ENCODE measurements at places on chromosomes 16 and 17.

DNA sequence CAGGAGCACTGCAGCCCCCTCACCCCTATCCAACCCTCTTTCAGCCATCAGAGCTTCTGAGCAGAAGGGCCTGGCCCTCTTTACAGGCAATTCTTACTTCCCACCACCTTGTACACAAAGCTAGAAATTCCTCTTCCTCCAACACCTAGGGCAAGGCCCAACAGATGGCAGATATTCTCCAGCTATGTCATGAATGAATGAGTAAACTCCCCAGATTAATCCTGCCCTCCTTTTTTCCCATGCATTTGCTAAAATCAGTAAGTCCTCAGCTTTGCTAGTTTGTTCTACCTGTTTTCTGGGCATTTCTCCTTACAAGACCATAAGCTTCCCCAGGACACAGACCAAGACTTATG is 20.4 kb upstream of the MRPS23 start:
- DNase-seq, result no peak

DNA sequence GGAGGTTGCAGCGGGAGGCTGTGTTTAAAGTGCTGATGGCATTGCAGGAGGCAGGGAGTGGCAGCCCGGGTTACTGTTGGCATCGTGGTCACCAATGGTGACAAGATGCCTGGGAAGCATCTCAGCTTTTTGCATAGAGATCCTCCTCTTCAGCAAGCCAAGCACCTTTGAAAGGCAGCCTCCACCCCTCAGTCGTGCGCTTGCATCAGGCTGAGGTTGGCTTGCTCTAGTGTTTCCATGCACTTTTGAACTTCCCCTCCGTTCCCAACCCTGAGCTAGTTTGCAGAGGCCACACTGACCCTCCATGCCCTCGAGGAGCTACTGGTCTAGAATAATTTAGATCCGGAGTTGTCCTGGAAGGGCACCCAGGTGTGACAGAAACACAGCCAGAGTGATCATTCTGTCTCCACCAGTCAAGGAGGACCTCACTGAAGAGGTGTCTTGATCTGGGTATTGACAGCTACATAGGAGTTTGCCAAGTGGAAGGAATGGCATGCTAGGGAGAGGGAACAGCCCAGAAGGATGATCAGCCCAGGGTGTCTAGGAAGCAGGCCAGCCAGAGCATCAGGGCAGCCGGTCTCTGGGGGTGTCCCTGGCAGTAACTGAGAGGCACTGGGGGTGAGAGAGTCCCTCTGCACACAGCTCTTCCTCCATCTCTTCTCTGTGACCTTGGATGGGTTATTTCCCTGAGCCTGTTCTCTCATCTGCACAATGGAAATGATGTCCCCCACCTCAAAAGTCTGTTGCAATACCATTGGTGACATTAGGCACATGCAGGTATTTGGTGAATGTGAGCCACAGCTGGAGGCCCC is 7.7 kb downstream of the BEAN1 start:
- DNase-seq, result no peak

DNA sequence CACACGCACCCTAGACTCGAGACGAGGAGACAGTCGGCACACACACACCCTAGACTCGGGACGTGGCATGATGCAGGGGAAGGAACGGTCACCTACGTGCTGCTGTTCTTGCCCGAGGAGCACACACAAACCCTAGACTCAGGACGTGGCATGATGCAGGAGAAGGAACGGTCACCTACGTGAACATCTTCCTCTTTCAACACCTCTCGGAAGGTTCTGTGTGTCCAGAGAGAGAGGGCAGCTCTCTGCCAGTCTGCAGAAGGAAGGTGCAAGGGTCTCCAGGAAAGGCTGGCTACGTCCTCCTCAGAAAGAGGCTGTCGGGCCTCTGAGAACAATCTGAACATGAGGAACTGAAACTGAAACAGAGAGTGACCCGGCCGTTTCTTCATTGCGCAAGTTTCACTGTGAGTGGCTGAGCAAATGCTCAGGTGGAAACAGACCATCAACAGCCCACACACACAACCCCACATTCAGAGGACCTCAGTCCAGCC is 43.4 kb downstream of the ZNF276 start:
- DNase-seq, result no peak

DNA sequence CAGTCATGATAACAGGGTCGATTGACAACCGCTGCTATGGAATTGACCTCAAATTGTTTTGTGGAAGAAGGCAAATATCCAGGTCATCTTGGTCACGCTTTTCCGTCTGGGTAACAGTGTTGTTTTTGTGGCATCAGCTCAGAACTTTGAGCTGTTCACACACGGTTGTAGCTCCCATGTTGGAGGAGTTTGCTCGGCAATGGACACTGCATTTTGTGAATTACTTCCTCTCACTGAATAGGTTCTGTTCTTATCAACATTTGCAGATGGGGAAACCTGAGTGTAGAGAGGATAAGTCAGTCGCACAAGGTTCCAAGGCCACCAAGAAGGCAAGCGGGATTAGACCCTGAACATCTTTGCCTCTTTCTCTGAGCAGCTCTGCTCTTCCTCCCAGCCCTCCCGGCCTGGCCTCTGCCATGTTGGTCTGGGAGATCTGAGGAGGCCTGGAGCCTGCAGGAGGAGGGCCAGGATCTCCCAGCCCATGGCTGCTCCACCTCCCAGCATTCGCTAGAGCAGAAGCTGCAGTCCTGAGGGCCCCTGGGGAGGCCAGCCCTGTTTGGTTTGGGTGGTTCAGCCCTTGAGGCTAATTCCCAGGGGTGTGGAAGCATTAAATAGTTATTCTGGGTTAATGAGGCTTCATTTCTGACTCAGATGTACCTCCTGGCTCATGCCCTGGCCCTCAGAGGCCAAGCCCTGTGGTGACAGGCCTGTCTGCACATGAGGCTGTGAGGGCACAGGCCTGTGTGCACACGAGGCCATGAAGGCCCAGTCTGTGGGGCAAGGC is 154.1 kb upstream of the PLCG2 start:
- DNase-seq, result no peak

GRCh38 chr16:84838383-84838948 is 18.7 kb downstream of the CRISPLD2 start:
- DNase-seq, result no peak

DNA sequence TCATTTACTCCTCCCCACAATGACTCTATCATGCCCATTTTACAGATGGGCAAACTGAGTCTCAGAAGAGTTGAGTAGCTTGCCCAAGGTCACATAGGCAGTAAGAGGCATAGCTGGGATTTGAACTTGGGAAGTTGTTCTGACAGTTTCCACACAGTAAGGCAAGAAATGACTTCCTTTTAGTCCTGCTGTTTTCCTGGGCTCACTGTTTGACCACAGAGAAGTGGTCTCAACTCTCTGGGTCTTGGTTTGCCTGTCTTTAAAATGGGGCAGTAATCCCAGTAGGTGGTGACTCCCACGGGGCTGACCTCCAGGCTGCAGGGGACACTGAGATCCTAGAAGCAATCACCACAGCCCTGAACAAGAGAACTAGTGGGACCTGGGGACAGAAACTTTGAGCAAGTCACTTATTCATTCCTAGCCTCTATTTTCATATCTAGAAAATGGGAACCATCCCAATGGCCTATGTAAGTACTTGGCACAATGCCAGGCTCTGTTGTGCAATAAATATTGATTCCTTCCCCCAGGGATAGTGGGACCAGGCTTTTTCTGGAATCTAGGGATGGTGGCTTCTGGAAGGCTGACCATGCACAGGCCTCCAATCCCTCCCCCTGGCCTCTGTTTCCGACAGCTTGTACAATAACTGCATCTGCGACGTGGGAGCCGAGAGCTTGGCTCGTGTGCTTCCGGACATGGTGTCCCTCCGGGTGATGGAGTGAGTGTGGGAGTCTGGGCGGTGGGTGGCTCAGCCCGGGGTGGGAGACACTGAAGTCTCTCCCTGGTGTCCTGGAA is 20.5 kb downstream of the DEXI start:
- DNase-seq, result peak; percentile 41

- no peak for DNase-seq
Observed at GRCh38 chr17:68763562-68763961, 162.4 kb upstream of the FAM20A start.

GRCh38 chr17:62388856-62389255 is 8.5 kb downstream of the EFCAB3 start:
- no peak for DNase-seq

DNA sequence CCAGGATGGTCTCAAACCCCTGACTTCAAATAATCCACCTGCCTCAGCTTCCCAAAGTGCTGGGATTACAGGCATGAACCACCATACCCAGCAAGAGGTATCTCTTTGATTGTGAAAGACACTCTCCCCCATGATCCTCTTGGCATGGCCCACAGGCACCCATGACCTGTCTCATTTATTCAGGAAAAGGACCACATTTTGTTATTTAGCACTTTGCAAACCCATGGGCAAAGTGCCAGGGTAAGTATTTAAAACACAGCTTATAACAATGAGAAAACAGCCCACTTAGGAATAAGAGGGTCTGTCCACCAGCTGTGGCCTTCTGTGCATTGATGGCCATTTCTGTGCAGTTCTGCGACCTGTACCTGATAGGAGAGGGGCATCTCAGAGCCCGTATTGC is 12.8 kb upstream of the AKTIP start:
- peak; percentile 20 for DNase-seq

- no peak for DNase-seq
Observed at GRCh38 chr17:80348551-80349150, 66.3 kb upstream of the ENDOV start.

Measured in fibroblast of pulmonary artery (primary cell).